CD4-positive, CD25-positive, alpha-beta regulatory T cell (primary cell): ENCODE measurements at places on chromosomes 1 and 21. TPM values are rescaled to one million over a fixed set of nuclear protein-coding genes. Genes with fewer than 3 reads are reported as not detected.

DNA sequence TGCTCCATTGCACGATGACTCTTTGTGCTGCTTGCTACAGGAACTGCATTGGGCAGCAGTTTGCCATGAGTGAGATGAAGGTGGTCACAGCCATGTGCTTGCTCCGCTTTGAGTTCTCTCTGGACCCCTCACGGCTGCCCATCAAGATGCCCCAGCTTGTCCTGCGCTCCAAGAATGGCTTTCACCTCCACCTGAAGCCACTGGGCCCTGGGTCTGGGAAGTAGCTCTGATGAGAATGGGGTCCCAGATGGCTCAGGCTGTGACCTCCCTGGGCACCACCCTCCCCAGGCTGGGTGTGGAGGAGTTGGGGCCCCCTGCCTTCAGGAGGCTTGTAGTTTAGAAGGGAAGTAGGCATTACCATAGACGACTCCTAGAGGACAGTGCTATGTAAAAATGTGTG, 19.7 kb downstream of the CYP4B1 start:
- no peak overlapping the region for H3K27ac ChIP-seq
- no peaks in the 10 kb centered on the region for H3K36me3 ChIP-seq

- peaks cover 4% of the 10 kb centered on the region for H3K27me3 ChIP-seq
- H3K36me3 ChIP-seq = no peaks in the 10 kb centered on the region
- no peak overlapping the region for H3K4me3 ChIP-seq
- DNase-seq = no peak
- no peak overlapping the region for H3K27ac ChIP-seq
Measured at GRCh38 chr1:203544978-203545816, 51.2 kb downstream of the OPTC start.

GRCh38 chr1:227938911-227939790, 8.6 kb downstream of the WNT9A start:
- H3K36me3 ChIP-seq = no peaks in the 10 kb centered on the region
- no peak for DNase-seq
- H3K27ac ChIP-seq = no peak overlapping the region
- H3K4me3 ChIP-seq = no peak overlapping the region
- H3K4me1 ChIP-seq = no peaks in the 10 kb centered on the region

- no peaks in the 10 kb centered on the region for H3K4me1 ChIP-seq
- H3K27me3 ChIP-seq = no peaks in the 10 kb centered on the region
- no peak for DNase-seq
- no peaks in the 10 kb centered on the region for H3K36me3 ChIP-seq
- H3K4me3 ChIP-seq = no peak overlapping the region
Measured at GRCh38 chr1:63833363-63834119, 59.7 kb downstream of the ROR1 start.

GRCh38 chr1:151336556-151336955, 9.3 kb upstream of the PI4KB start:
- no peak overlapping the region for H3K4me3 ChIP-seq
- no peak overlapping the region for H3K27ac ChIP-seq
- H3K27me3 ChIP-seq = no peaks in the 10 kb centered on the region

DNA sequence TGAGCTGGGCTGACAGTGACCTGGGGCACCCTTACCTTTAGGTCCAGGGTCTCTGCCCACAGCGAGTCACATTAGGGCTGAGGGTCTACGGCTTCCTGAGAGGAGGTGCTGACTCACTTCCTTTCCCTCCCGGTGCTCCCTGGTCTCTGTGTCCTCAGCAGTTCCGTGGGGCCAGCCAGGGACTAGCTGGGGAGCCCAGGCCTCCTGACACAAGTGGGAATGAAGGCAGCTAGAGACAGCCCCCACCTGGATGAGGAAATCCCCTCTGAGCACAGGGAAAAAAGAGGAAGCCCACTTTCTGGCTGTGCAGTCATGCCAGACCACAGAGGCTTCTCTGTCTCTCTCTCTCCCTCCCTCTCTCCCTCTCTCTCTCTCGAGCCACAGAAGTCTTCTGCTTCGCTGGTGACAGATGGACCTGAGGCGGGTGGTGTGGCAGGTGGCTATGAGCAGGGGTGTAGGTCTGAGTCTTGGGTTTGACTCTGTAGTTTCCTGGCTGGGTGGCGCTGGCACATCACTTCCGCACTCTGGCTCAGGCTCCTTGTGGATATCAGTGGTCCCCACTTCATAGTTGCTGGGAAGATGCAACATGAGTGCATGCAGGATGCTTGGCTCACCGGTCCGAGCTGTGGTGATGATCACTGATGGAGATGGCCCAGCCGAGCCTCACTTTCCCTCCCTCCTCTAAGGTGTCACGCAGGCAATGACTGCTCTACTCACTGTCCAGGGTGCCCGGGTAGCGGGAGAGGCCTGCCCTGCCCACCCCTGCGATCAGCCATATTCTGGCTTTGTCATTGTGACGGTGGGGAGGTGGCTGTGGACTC, 3.5 kb downstream of the SLC66A1 start:
- H3K27me3 ChIP-seq = no peaks in the 10 kb centered on the region
- H3K36me3 ChIP-seq = no peaks in the 10 kb centered on the region
- H3K27ac ChIP-seq = no peak overlapping the region
- H3K4me3 ChIP-seq = no peak overlapping the region
- peaks cover 25% of the 10 kb centered on the region for H3K4me1 ChIP-seq

DNA sequence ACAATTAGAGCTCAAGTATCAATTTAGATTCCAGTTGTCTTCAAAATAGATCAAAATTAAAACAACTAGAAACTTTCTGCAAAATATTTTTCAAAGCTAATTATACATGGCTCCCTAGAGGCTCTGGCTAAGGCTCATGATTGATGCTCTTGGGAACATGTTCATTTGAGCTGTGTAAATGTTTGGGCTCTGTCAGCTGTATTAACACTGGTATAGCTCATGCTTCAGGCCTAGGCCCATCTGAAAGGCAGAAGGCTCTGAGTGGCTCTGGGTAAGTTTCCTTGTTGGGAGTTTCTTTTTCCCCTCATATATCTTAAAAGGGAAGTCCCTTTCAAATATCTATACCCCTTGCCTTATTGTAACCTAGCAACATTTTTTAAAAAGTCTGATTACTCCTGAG, 81.3 kb downstream of the UROD start:
- no peak overlapping the region for H3K4me3 ChIP-seq
- no peak overlapping the region for H3K27ac ChIP-seq
- H3K4me1 ChIP-seq = no peaks in the 10 kb centered on the region

- H3K27ac ChIP-seq = no peak overlapping the region
- H3K27me3 ChIP-seq = peaks cover 3% of the 10 kb centered on the region
- peak overlapping the region; percentile 22 for H3K4me3 ChIP-seq
- H3K36me3 ChIP-seq = no peaks in the 10 kb centered on the region
- DNase-seq = peak; percentile 81
Measured at GRCh38 chr1:206030714-206031113, 7.0 kb upstream of the CTSE start.

DNA sequence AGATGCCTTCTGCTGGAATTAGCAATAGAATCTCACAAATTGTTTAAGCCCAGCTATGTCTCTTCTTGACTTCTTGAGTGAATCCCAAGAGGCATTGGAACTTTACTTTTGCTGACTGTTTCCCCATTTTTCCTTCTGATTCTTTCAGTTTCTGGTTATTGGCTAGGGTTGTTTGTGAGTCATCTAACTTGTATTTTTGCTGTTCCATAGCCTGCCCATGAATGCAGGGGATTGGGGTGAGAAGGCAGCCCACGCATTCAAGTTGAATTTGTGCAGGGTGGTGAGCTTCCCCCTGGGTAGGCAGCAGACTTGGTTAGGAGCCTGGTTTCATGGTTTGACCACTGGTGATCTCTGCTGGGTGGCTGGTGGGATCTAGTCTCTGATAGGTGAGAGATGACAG, 10.4 kb upstream of the KLF17 start:
- H3K4me3 ChIP-seq = no peak overlapping the region
- H3K36me3 ChIP-seq = no peaks in the 10 kb centered on the region
- no peak overlapping the region for H3K27ac ChIP-seq
- DNase-seq = no peak
- peaks cover 4% of the 10 kb centered on the region for H3K27me3 ChIP-seq

DNA sequence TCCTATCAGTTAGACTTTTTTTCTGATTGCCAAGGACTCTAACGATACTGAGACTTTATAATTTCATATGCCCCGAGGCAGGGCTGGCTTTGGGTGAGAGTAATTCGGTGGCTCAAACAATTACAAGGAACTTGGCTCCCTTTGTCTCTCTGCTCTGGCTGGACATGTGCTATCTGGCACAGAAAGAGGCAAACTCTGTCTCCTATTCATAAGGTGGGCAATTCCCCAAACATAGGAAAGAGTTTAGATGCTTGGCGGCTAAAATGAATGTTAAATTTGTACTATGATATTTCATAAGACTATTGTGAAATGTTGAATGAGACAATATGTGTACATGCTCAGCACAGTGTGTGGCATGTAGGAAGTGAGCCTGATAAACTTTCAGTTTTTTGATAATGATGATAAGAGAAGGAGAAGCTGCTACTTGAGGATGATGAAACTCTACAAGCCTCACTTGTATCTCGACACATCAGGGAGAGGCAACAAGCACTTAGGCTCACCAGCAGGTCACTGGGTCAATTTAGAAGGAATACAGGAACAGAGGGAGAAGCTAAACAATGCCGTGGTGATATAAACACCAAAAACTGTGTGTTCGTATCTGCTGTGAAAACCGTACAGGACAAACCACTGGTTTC, 12.6 kb upstream of the NTPCR start:
- H3K4me1 ChIP-seq = no peaks in the 10 kb centered on the region
- DNase-seq = no peak
- no peaks in the 10 kb centered on the region for H3K36me3 ChIP-seq
- H3K27me3 ChIP-seq = peaks cover 2% of the 10 kb centered on the region
- H3K4me3 ChIP-seq = no peak overlapping the region
- no peak overlapping the region for H3K27ac ChIP-seq

DNA sequence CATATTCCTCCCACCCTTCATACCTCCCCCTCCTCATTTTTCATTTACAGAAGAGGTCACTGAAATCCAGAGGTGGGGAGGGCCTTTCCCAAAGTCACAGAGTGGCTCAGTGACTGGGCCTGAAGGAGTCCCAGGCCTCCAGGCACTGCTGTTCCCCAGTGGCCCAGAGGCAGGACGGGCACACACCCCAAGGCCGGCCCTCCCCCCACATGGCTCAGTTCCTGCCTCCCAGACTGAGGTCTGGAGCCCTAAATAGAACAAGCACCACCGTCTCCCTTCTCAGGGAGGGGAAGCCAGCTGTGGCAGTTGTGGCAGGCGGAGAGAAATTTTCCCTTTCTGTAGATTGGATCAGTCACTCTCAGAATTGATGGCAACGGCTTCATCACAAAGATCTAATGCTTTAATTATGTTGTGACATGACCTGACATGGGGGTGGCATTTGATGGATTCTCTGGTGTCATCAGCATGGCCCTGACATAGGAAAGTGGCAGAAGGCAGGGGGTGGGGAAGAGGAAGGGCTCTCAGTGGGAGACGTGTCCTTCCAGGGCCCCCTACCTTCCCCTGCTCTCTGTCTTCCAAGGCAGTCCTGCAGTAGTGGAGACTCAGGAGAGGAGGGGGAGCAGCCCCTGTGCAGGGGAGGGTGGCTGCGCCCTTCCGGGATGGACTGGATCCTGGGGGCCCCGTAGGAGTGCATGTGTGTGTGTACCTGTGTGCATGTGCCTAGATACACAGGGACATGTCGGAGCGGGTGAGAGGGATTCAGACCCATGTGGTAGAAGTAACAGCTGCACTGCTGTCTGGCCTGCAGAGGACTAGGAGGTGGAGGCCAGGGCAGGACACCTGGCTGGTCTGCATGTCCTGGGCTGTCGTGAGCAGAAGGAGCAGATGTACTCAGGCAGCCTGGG, 41.2 kb upstream of the FOXO6 start:
- no peak for DNase-seq
- H3K4me1 ChIP-seq = no peaks in the 10 kb centered on the region
- H3K4me3 ChIP-seq = no peak overlapping the region
- H3K27ac ChIP-seq = no peak overlapping the region
- peaks cover 2% of the 10 kb centered on the region for H3K27me3 ChIP-seq
- H3K36me3 ChIP-seq = no peaks in the 10 kb centered on the region

- H3K4me3 ChIP-seq = no peak overlapping the region
- no peaks in the 10 kb centered on the region for H3K36me3 ChIP-seq
- no peaks in the 10 kb centered on the region for H3K27me3 ChIP-seq
- no peak overlapping the region for H3K27ac ChIP-seq
- no peaks in the 10 kb centered on the region for H3K4me1 ChIP-seq
- DNase-seq = no peak
Measured at GRCh38 chr1:41842993-41843755, 75.5 kb downstream of the HIVEP3 start.

The NCF2 gene
- polyA plus RNA-seq = 2.8 TPM

The COL6A1 gene
- 0.78 TPM for polyA plus RNA-seq

The AUNIP gene
- polyA plus RNA-seq = 0.26 TPM

The IQGAP3 gene
- 0.72 TPM for polyA plus RNA-seq

The AADACL4 gene
- not detected for polyA plus RNA-seq

The CYP4A22 gene
- not detected for polyA plus RNA-seq

The OR2AK2 gene
- polyA plus RNA-seq = not detected

The GREM2 gene
- polyA plus RNA-seq = not detected
